Esophagus squamous epithelium (tissue), 5 donors: ENCODE measurements at places on chromosomes 4 and X. TPM values are rescaled to one million over a fixed set of nuclear protein-coding genes. Genes with fewer than 3 reads are reported as not detected.

The THAP6 gene
- total RNA-seq, result 6.3 TPM

The NAP1L5 gene
- 3.1 TPM for total RNA-seq

The IGFBP7 gene
- total RNA-seq, result 50.8 TPM

The LONRF3 gene
- 4.8 TPM for total RNA-seq

DNA sequence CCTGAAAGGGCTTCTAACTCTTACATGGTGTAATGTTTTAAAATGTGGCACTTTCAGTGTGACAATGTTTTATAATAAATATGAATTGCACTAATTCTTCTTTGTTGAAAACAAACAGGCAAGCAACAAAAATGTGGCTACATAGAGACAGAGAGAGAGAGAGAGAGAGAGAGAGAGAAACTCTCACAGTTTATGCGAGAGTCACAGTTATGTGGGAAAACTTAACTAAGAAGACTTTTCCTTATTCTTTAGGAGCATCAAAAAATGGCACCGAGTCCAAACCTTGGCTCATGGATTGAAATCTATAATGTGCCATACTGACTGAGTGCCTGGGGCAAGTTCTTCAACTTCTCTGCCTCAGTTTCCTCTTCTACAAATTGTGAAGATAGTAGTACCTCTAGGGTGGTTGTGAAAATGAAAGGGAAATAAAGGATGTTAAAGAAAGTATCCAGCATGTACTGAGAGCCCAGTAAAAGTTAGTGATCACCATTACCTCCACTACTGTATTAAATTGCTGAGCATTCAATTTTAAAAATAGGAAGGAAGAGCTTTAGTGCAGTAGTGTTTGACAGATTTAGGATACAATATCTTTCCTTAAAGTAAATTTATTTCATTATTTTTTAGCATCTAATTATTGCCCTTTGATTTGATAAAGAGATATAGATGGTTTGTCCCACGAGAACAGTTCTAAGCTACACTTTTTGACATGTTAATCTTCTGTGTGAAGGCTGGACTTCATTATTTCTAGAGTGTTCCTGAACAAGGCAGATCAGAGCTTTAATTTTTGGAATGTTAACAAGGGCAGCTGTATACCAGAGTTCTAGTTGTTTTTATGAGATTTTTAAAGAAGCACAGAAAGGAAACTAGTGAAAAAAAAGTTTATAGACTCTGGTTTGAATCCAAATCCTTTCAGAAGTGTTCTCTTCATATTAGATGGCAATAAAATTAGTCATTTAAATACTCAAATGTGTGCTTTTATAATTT is 187.5 kb upstream of the ANK2 start:
- DNase-seq, result no peak

- DNase-seq, result no peak
These were observed 18.6 kb upstream of the SEPSECS start for GRCh38 chr4:25178838-25179261.

DNA sequence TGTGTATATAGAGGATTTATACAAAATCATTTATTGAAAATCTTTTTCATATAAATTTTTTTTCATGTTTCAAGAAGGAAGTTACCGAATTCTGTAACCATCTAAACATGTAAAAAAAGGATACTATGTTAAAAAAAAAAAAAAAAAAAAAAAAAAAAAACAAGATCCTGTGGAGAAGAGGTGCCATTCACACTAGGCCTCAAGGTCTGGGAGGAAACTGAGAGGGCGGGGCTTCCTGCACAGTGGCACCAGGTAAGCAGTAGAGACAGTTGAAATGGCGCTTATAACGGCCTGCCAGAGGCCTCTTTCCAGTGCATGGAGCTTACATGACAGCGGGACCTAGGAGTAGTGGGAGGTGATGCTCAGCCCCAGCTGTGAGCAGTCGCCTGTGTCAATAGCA is 17.5 kb downstream of the TRAPPC2 start:
- no peak for DNase-seq

GRCh38 chr4:67973608-67974007 is 10.3 kb upstream of the TMPRSS11A start:
- DNase-seq, result no peak

DNA sequence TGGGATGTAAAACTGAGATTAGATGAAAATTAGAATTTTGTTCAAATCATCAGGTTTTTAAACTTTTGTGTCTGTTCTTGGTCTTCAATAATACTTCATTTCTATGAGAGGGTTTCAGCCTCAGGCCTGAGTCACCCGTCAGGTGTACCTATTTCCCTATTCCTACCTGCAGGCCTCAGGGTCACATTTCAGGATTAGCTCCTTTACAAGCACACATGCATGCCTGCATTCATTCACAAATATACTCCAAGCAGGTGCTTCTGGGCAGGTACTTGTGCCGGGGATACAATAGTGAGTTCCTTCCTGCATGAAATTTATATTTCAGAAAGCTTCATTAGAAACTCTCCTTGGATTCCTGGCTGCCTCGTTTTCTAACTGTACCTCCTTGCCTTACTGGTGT is 114.9 kb downstream of the SHISA3 start:
- no peak for DNase-seq

DNA sequence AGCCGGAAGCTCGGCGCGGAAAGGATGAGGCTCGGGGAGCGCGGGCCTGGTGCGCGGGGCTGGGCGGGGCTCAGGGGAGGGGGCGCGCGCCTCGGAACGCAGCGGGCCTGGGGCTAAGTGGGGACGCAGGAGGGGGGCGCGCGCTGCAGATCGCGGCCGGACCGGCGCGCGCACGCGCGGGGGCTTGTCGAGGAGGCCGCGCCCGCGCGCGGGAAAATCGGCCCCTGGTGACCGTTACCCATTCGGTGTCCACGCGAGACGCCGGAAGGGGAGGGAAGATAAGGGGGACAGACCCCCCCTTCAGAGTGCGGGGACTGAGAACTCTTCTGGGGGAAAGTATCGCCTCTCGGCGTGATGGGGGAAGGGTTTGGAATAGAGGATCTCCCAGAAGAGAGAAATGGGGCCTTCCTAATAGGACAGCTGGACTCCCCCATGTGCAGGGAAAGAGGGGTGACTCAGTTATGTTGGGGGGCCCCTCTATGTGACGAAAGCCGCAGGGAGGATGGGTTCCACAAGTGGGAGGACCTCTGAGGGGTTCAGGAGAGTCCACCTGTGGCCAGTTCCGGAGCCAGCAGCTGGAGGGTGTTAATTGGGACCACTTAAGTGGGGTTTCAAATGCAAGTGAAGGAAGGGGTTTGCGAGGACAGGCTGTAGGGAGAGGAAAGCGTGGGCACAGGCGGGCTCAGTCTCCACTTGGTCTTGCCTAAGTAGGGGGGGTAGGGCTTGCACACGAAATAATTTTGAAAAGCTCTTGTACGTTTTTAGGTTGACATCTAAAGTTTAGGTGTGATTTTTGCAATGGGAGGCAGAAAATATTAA is 584 bp downstream of the SUV39H1 start:
- no peak for DNase-seq

DNA sequence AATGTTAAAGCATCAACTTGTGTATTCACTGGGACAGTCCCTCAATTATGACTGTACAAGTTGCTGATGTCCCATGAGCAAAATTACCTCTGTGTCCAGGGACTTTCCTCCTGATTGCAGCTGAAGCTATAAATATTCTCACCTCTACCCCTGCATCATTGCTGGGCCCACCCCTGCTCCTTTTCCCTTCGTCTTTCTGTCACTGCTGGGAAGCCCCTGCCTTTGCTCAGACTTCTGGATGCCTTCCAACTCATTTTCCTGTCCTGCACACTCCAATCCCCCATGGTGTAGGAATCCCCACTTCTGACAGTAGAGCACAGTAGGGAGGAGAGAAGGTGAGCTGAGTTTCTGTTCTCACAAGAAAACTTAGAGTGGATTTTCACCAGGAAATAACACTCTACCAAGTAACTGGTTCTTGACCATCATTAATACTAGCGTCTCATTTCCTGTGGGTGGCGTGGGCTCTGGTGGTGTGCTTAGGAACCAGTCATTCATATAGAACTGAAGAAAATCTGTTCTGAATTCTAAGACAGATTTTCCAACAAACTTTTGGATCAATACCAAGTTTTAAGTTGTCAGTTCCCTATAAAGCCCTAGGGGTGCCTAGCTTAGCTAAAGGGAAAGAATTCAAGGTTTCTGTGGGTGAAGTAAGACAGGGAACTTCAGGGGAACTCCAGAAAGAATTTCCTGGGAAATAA is 136.2 kb upstream of the MED14 start:
- DNase-seq, result no peak

DNA sequence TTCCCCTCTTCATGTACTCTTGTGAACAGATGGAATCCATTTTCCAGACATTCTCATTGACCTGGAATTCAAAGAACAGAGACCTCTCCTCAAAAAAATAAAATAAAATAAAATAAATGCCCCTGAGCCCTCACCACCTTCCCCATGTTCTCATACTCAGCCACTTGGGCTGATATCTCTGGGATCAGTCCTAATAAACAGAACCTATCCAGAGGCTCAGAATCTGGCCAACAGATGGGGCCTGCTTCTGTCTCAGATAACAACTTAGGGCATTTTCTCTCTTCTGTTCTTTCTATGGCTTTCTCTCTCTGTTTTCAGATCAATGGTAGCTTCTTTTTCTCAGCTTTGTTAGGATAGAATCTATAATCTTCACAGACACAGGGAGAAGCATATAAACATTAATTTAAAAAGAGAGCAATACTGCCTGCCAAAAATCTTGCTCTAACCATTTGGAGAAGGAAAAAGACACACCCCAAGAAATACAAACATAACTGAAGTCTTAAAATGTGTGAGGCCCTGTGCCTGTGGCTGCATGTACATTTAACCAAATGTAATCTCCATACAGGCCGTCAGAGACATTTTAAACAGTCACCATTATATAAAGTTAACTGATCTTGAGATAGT is 907.1 kb downstream of the FAT4 start:
- no peak for DNase-seq

DNA sequence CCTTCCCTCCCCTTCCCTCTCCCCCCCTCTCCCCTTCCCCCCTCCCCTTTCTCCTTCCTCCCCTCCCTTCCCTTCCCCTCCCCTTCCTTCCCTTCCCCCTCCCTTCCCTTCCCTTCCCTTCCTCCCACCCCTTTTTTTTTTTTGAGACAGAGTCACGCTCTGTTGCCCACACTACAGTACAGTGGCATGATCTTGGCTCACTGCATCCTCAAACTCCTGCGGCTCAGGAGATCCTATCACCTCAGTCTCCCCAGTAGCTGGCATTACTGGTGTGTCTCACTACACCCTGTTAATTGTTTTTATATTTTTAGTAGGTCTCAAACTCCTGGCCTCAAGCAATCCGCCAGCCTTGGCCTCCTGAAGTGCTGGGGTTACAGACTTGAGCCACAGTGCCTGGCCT is 66.6 kb downstream of the TBC1D9 start:
- no peak for DNase-seq
